ENCODE measurements at places on chromosomes 12 and 14. TPM values are rescaled to one million over a fixed set of nuclear protein-coding genes. Genes with fewer than 3 reads are reported as not detected.

The CD27 gene
- total RNA-seq, result 155 TPM

DNA sequence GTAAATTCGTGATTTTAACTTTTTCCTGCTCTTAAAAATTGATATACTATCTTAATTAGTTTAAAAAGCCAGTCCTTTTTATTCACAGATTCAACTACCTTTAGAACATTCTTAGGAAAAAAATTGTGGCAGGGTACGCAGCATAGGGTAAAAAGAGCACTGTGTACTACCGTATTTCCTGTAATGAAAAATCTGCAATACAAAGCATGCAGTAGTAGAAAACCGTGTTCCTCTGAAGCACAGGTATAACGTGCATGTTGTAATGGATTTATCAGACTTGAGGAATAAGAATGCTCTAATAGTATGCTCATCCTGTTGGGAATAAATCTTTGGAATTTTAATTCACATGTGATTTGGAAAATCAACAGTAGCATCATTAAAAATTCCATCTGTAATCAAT, 140.5 kb downstream of the UNC79 start:
- no peak for DNase-seq

- DNase-seq, result no peak
These were observed 21.5 kb downstream of the LLPH start for GRCh38 chr12:66109056-66109455.

The TAS2R9 gene
- 0.19 TPM for total RNA-seq

The PXN gene
- 1.9 TPM for total RNA-seq

DNA sequence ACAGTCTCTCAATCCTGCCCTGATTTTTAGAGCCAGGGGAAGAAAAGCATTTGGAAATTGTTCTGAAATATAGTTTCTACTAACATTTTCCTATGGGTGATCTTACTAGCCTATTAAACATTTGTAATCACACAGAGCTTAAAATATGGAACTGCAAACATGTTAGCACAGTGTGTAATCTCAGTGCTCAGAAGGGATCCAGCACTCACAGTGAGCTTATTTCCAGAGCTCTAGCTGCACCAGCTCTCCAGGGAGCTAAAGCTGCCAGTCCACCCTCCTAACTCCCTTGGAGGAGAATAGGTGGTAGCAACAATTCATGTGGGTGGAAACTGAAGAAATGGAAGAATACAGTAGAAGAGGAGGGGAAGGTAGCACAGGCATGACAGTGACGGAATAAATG, 64.9 kb upstream of the SYT1 start:
- no peak for DNase-seq

All from Karpas-422 (cell line).